ENCODE measurements at places on chromosomes 4 and X.

- no peak for DNase-seq
Observed at GRCh38 chr4:109662771-109663170, 40.5 kb downstream of the CASP6 start.

GRCh38 chrX:7024850-7025249, 122.7 kb upstream of the STS start:
- no peak for DNase-seq

GRCh38 chr4:19030048-19030447, 1008.5 kb upstream of the LCORL start:
- DNase-seq, result no peak

GRCh38 chr4:78799551-78800495, 23.7 kb downstream of the BMP2K start:
- DNase-seq, result no peak

DNA sequence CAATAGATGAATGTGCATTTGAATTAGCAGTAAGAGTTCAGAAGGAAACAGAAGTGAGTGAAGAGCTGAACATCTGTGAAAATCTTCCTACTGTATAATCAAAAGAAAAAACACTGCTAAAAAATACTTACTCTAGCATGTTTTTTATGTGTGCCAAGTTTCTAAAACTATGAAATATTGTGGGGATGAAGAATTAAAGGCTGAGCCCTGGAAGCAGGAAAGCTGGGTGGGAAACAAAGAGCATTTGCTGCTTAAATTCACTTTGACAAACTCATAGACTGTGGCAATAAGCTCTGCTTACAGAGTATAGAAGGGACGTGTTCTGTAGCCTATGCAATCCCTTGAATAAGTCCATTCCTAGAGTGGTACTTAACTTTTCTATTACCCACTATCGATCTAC, 261.7 kb downstream of the ANKRD50 start:
- DNase-seq, result no peak

DNA sequence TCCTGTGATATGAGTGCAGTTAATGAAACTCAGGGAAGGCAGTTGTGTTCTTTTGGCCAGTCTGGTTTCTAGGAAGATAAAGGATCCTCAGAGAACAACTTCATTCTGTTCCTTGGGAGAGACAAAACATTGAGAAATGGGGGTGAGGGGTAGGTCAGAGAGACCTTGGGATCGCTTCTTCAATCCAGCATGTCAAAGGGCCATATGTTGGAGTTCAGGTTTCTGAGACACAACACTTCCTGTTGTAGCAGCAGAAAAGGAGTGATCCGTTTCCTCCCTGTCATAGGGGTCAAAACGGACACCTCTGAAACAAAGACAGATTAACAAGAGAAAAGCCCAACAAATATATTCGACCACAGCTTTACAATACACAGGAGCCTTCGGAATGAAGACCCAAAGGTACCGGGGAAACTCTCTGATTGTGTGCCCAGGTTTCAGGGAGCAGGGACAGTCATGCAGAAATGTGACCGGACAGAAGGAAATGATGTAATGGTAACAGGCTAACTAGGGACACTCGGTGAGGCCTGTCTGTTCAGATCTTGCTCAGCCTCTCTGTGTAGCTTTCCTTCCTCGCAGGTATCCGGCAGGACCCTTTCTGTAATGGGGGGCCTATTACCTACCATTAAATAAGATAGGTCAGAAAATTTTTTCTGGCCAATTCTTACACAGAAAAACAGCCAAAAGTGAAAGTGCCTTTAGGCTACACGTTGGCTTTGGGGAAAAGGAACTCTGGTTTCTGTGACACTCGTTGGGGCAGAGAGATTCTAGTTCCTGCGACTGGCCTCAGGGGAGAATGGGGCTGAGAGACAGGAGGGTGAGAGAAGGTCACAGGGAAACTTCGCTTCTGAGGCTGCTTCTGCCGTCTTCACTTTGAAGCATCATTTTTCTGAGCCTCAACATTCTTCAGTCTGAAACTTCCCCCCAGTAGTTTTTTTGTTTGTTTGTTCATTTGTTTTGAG, 103.3 kb upstream of the TLR3 start:
- no peak for DNase-seq

GRCh38 chrX:24283127-24283794, 30.6 kb downstream of the SUPT20HL2 start:
- no peak for DNase-seq

DNA sequence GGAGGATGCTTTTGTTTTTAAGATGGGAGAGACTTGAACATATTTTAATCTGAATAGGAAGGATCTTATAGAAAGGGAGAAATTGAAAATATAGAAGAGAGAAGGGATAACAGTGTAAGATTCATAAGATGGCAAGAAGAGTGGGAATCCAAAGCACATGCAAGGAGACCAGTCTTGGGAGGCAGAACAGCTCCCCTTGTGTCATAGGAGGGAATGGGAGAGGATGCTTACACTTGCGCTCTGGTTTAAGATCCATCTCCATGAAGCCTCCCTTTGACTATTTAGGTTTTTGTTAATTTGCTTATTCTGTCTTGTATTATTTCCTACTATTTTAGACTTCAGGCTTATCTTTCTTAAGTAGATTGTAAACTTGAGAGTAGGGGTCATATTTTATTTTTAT, 42.7 kb downstream of the KIF4A start:
- DNase-seq, result no peak
